ENCODE measurements at places on chromosomes 2 and 18.

DNA sequence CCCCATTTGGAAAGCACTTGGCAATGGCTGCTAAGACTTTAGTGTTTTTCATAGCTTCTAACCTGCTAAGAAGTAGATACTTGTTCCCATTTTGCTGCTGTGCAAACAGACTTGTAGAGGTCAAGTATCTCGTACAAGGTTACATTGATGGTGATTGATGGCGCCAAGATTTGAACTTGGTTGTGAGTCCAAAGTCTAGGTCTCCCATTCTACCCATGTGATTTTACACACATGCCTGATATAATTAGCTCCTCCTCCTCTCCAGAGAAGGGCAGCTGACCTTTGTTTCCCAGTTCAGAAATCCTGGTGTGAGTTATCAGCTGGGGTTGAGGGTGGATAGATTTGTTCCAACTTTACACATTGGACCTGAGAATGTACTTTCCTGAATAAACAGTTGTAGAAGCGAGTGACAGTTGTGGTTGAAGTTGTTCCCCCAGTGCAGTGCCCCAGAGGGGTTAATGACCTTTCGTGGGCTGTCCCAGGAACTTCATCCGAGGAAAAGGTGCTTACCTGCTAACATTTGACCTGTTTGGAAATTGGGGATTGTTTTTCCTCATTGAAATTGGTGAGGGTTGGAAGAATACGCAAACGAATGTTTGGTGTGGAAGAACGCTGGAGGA lies 10.4 kb downstream of the TCF7L1 start:
- DNase-seq, result no peak

GRCh38 chr2:234881413-234882241 lies 70.2 kb upstream of the SH3BP4 start:
- no peak for DNase-seq

DNA sequence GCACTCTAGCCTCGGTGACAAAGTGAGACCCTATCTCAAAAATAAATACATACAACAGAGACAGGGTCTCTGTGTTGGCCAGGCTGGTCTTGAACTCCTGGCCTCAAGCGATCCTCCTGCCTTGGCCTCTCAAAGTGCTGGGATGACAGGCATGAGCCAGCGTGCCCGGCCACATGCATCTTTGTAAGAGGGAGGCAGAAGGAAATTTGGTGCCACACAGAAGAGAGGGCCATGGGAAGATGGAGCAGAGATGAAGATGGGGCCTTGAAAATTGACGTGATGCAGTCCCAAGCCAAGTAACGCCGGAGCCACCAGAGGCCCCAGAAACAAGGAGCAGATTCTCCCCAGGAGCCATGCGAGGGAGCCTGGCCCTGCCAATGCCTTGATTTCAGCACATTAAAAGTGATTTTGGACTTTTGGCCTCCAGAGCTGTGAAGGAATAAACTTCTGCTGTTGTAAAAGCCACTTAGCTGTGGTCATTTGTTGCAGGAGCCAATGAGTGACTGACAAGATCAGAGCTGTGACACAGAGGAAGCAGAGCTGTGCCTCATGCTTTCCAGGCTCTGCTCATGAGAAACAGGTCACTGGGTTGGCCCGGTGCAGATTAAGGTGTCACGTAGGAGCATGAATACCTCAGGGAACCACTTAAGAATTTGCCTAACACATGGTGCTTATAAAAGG lies 2.7 kb upstream of the SLC66A2 start:
- no peak for DNase-seq

DNA sequence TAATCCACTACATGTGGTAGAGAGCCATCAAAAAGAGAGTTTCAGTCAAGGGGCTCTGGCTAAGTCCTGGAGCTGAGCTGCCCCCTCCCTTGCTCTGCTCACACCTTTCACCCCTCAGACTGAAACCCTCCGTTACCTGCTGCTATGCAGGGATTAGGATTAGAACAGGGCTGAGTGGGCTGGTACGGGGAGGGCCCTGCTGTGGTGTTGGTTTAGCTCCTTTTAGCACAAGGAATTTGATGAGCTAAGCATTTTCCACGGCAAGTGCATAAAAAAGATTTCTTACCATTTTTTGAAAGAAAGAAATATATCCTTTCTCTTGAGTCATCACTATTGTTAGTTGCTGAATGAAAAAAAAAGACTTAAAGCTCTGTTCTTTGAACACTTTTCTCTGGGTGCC lies 46.3 kb downstream of the TCF7L1 start:
- no peak for DNase-seq

DNA sequence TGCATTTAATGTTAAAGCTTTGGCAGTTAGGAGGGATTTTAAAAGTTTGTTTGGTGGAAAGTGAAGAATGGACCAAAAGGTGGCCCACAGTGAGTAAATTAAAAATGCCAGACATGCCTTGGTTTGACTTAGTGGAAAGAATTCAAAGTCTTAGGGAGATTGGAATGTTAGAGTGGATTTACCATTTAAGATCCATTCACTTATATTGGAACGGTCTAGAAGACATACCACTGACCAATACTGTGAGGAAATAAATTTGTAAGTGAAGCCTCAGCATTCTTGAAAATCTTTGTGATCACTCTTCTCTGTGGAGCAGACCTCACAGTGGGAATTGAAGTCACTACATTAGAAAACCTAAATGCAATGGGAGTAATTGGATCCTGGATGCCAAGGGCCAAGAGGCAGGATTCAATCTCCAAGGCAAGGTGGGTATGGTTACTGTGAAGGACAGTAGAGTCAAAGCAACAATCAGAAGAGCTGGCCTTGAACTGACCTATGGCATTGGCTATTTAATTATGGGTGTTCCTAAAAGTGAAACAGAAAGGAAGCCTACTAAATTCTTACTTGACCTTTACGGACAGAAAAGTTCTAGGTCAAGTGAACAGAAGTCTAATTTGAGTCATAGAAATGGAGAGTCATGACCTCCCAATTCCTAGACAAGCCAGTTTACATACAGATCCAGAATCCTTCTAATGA lies 40.2 kb upstream of the VRK2 start:
- no peak for DNase-seq

DNA sequence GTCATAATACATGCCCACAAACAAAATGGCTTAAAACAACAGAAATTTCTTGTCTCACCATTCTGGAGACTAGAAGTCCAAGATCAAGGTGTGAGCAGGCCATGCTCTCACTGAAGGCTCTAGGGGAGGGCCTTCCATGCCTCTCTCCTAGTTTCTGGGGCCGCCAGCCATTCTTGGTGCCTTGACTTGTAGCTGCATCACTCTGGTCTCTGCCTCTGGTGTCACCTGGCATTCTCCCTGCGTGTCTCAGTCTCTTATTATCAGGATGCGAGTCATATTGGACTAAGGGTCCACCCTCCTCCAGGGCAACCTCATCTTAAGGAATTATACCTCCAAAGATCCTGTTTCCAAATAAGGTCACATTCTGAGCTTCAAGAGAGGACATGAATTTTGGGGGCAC lies 76.1 kb downstream of the KCNF1 start:
- DNase-seq, result no peak

DNA sequence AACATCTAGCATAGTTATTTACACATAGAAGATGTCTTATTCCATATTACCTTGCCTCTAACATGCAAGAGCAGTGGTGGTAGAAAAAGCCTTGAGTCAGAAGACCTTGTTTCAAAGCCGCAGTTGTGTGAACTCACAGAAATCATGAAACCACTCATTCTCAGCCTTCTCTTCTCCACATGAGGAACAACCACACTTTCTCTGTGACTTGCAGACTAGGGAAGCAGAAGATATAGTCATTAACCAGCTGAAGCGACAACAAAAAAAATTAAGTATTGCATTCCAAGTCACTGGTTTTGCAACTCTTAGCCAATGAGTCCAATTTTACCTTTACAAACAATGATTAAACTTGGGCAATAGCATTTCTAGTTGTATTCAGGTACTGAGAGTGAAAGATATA lies 19.0 kb downstream of the TWSG1 start:
- no peak for DNase-seq

- DNase-seq, result no peak
Measured at GRCh38 chr2:28359222-28360057, 33.2 kb upstream of the FOSL2 start.

- no peak for DNase-seq
Measured at GRCh38 chr2:69138247-69138772, 125.3 kb downstream of the ANTXR1 start.

DNA sequence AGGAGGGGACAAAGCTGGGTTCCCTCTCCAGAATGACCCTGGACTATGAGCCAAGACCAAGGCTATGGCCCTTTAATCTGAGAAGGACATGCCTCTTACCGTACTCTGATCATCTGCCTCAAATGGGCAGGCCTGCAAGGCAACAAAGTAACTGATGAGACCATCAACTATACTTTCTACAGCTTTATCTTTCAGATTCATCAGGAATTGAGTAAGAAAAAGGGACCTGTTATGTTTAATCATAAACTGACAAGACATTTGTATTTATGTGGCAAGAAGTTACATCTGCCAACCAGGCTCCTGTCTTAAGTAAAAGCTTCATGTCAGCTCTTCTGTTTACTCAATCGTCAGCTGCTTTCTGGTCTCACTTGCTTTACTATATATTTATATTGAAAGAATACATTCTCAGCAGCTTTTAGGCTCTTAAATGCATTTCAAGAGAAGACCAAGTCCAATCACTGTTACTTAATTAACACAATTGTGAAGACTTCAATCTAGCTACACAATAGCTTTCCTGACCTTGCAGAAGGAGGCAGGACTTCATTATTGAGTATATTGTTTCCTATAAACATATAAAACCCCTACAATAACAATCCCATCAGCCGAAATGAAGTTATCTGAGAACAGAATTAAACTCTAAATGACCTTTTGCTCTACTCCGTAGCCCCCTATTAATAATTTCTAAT lies 163.8 kb downstream of the ETAA1 start:
- DNase-seq, result no peak

DNA sequence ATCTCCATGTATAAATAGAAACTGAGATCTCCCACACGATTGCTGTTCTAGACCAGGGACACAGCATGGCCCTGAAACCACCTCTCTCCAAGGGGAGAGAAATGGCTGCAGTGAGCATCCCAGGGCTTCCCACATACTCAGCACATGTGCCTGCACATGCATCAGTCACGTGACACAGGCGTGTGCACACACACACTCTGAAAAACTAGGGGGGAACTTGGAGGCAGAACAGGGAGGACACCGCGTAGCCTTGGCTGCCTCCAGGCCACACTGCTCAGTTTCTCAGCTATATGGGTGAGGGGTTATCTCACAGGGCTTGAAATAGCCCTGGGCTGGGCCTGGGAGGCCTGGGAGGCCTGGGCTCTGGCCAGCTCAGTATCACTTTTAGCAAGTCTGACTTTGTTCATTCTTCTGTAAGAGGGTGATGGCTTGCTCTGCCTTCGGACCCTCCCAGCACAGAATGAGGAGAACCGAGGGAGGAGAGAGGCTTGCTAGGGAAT lies 66.9 kb downstream of the EMX1 start:
- DNase-seq, result no peak

- no peak for DNase-seq
Measured at GRCh38 chr2:191015239-191015638, 1.3 kb upstream of the STAT1 start.

- no peak for DNase-seq
Measured at GRCh38 chr2:110771547-110772382, 39.4 kb downstream of the ACOXL start.

DNA sequence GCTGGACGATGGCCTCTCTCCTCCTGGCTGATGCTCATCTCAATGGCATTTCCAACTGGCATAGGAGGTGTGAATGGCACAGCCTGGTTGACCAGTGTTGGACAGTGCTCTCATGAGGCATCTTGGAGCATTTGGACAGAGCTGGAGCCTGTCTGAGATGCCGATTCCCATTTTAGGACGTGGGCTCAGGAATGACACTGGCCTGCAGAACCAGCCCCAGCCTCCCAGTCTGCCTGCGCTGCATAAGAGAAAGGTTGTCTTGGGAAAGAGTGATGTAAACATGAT lies 118.2 kb upstream of the COPS8 start:
- DNase-seq, result no peak

GRCh38 chr18:990197-990596 lies 85.5 kb downstream of the ADCYAP1 start:
- DNase-seq, result no peak

GRCh38 chr2:109129921-109130722 lies 1.1 kb downstream of the SH3RF3 start:
- no peak for DNase-seq

GRCh38 chr2:96509114-96509846 lies 4.1 kb upstream of the NEURL3 start:
- no peak for DNase-seq

DNA sequence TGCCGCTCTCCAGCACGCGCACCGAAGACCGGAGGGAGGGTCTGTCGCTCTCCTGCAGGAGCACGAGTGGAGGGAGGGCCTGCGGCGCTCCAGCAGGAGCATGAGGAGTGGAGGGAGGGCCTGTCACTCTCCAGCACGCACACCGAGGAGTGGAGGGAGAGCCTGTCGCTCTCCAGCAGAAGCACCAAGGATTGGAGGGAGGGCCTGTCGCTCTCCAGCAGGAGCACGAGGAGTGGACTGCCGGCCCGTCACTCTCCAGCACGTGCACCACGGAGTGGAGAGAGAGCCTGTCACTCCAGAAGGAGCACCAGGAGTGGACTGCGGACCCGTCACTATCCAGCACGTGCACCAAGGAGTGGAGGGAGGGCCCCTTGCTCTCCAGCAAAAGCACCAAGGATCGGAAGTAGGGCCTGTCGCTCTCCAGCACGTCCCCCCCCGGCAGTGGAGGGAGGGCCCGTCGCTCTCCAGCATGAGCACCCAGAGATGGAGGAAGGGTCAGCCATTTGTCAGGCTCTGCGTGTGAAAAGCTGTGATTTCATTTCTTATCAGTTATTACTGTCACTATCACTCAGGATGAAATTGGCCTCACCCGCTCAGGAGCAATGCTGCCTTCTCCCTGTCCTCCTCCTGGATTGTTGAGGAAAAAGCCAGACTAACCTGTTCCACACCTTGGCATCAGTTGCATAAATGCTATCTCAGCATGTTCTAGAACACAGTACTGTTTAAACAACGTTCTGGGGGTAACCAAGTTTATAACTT lies 35.9 kb downstream of the ADI1 start:
- DNase-seq, result no peak

DNA sequence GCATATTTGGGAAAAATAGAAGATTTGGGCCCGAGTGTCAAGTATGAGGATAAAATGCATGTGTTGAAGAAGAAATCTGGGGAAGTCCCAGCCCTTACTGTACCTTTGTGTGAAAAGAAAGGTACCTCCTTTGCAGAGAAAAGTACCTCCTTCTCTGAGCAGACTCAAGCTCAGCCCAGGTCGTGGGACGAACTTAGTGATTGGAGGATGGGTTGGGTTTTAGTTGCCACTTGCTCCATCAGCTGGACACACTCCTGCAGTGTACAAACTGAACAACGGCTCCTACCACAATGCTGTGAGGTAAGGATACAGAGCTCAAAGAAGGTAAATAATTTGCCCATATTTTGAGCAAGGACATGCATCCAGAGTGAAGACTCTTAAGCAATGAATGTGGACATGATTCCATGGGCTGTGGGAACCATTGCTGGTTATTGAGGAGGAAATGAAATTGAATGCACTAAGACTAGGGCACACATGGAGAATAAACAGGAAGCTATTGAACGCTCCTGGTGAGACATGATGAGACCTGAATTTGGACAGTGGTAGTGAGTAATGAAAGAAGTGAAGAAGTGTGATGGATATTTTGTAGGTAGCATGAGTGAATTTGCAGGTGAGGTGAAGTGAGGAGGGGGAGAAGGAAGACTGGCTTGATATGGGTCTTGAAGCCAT lies 49.8 kb upstream of the IL1RL1 start:
- no peak for DNase-seq

- DNase-seq, result no peak
Measured at GRCh38 chr18:55224086-55224625, 264.9 kb upstream of the CCDC68 start.

Data from NCI-H187 treated with DMSO at 0.1 percent for 48 hours (cell line).